Right atrium auricular region (tissue), 2 donors: ENCODE measurements at places on chromosomes 3 and 15.

DNA sequence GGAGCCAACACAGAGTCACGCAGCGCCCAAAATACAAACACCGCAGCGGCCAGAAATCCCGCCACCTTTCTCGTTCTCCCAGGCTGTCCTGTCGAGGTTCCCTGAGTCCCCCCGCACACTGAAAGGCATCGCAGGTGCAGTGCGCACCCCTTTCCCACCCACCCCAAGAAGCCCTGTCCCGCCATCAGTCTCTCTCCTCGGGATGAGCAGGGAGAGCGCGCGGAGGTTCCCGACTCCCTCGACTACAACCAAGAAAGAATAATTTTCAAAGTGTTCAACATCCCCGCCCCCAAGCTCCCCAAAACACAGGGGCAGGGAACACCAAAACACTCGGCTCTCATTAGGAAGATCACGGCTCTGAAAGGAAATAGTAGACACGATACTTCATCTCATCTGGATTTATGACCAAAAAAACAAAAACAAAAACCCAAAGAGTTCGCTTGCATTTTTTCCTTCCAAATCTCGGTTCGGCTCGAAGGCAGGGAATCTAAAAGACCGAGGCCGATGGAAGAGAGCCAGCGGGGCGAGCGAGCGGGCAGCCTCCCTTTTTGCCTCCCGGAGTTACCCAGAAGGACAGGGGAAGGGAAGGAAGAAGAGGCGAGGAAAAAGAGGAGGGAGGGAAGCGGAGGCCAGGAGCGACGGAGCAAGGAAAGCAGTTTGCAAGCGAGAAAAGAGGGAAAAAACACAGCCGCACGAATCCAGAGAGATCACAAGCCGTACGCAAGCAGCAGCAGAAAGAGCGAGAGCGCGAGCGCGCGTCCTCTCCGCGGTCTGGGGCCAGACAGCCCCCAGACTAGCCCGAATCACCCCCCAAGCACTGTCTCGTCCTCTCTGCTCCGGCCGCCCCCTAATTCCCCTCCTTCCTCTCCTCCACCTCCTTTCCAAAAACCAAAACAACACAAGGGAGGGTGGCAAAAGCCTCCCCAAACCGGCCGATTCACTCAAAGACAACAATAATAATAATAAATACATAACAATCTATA is 808 bp downstream of the BCL6 start:
- no peak for DNase-seq

GRCh38 chr3:63279005-63279841 is 1.1 kb downstream of the SYNPR start:
- no peak for DNase-seq

DNA sequence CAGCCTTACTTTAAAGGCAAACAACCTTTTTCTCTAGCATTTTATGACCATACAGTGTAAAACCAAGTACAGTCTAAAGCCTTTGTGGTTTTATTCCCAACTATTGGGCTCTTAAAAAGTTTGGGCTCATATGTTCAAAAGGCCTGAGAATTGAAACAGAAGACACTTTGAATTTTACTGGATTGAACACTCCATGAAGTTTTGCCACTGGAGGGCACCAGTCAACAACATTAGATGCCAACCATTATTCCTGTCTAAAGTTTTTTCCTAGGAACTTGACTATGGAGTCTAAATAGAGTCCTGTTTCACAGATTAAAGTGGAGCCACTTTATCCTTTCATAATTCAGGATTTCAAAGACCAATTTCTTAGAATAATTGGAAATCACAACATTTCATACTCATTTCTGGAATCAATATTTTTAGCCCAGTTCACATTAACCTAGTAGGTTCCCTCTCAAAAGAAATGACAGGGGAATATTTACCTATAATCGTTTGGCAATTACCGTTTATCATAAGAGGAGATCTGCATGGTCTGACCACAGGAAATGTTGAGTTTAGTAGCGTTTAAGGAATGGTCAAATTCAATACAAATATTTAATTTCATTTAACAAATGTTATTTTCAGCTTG is 244.1 kb upstream of the PDZRN3 start:
- DNase-seq, result no peak

DNA sequence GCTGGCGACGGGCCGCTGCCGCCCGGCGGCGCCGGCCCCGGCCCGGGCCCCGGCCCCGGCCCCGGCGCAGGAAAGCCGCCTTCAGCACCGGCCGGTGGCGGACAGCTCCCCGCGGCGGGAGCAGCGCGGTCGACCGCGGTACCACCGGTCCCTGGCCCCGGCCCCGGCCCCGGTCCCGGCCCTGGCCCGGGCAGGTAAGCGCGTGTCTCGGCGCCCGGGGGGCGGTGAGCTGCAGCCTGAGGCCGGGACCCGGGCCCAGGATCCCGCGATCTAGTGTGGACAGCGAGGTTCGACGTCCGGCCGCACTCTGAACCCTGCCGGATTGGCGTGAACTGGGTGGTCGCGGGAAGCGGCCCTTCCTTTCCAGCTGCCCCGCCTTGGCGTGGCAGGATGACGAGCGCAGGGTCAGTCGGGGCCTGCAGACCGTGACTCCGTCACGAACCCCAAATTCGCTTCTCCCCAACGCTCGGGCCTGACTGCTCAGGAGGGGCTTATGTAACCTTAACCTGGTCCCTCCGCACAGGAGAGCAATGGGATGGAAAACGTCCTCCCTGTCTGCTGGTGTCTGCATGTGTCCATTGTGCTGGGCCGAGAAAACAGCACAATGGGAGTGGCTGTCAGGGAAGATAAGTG is 472 bp downstream of the BSN start:
- no peak for DNase-seq

DNA sequence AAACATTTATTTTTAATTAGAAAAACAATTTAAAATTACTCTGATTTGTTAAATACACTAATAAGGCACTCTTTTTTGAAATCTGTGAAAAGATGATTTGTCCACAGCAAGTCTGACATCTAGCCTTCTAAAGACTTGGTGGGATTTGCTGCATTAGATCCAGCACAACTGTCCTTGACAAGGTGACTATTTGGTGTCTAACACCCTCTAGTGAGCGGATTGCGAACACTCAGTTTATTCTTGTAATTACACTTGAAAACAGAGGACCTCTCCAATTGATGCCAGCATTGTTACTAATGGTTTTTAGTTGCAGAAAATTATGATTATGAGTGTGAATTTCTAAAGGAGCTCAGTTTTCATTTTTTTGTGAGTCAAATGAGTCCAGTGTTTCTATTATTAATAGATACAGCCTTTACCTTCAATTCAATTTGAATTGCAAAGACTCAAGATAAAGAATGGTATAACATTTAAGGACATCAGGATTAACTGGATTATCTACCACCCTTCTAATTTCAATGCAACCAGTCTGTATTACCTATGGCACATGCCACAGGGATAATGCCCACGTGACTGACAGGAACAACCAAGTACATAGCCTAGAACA is 29.7 kb upstream of the STRIT1 start:
- no peak for DNase-seq

- no peak for DNase-seq
These were observed 99.2 kb upstream of the C3orf80 start for GRCh38 chr3:160126051-160126450.

DNA sequence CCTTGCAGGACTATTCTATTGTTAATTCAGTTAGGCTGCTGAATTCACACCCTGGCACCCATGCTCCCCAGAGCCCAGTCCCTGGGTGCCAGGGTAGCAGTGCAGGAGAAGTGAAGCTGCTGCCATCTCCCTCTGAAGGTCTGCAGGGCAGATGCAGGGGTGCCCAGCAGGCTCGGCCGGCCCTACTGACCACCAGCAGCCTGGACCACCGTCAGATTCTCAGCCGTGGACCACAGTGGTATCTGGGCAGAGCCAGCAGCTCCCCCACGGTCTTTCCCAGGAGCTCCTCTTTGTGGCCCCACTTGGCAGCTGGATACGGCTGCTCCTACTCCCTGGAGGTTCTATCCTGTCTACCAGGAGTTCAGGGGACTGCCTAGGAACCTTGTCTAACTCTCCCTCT is 46.8 kb downstream of the ALDH1L1 start:
- DNase-seq, result no peak

DNA sequence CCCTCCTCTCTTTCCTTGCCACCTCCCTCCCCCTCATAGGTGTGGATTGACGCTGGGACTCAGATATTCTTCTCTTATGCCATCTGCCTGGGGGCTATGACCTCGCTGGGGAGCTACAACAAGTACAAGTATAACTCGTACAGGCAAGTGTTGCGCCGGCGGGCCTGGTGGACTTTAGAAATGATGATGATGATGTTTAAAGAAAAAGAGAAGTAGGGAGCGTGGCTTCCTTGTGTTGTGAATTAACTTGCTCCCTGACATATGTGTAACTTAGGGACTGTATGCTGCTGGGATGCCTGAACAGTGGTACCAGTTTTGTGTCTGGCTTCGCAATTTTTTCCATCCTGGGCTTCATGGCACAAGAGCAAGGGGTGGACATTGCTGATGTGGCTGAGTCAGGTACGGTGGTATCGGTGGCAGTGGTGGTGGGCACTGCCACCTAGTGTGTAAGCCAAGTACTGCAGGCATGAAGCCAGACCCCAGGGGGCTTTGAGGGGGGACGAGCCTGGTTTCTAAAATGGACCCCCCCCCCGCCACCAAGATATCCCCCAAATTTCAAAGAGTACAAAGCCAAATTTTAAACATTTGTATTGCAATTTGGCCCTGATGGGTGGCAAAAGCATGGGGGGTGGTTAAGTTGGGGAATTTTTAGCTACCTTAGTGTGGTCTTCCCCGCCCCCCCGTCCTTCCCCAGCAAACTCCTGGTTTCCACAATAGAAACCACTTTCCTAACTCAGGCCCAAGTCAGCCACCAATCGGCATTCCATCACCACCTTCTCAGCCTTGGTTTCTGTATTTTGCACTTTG is 65.6 kb downstream of the SLC6A6 start:
- no peak for DNase-seq

DNA sequence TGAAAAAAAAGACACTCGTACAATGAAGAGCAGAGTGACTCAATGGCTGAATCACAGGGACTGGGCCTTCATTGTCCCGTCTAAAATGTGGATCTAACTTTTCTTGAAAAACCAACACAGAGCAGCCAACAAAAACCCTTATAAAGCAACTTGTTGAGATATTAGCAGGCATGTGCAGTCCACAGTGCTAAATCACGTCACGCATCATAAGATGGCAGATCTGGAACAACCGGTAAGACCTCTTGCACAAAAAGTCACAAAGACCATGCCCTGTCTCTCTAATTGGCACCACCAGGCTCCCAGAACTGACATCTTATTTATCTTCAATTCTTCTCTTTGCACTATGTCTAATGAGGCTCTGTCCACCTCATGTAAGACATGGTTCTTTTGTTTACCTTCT is 177.0 kb downstream of the MAGI1 start:
- no peak for DNase-seq

- no peak for DNase-seq
These were observed 77.9 kb downstream of the ISG20 start for GRCh38 chr15:88716543-88717381.

GRCh38 chr3:61111825-61112224 is 139.4 kb downstream of the FHIT start:
- no peak for DNase-seq

- DNase-seq, result no peak
These were observed at the start of gene DNAH1 for GRCh38 chr3:52315977-52316764. TSS of gene DNAH1 (plus strand) at chr3:52316319. CDS start at chr3:52322443, 6,124 bp downstream.

- no peak for DNase-seq
These were observed 50.5 kb upstream of the LRRFIP2 start for GRCh38 chr3:37224879-37225278.

DNA sequence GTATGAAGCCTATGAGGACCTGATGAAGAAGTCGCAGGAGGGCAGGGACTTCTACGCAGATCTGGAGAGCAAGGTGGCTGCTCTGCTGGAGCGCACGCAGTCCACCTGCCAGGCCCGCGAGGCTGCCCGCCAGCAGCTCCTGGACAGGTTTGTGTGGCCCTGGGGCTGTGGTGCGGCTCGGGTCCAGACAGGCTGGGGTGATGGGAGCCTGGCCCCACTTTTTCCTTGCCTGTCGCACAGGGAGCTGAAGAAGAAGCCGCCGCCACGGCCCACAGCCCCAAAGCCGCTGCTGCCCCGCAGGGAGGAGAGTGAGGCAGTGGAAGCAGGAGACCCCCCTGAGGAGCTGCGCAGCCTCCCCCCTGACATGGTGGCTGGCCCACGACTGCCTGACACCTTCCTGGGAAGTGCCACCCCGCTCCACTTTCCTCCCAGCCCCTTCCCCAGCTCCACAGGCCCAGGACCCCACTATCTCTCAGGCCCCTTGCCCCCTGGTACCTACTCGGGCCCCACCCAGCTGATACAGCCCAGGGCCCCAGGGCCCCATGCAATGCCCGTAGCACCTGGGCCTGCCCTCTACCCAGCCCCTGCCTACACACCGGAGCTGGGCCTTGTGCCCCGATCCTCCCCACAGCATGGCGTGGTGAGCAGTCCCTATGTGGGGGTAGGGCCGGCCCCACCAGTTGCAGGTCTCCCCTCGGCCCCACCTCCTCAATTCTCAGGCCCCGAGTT is 29.0 kb downstream of the PTPN23 start:
- DNase-seq, result no peak

GRCh38 chr15:56929933-56930332 is 11.5 kb downstream of the TCF12 start:
- no peak for DNase-seq

- peak; percentile 60 for DNase-seq
These were observed 844 bp upstream of the PFN2 start for GRCh38 chr3:149971403-149972075.

- no peak for DNase-seq
These were observed 49.5 kb upstream of the SLC9A9 start for GRCh38 chr3:143897576-143898295.

- DNase-seq, result no peak
These were observed 35.9 kb downstream of the SLC6A6 start for GRCh38 chr3:14438262-14438661.

DNA sequence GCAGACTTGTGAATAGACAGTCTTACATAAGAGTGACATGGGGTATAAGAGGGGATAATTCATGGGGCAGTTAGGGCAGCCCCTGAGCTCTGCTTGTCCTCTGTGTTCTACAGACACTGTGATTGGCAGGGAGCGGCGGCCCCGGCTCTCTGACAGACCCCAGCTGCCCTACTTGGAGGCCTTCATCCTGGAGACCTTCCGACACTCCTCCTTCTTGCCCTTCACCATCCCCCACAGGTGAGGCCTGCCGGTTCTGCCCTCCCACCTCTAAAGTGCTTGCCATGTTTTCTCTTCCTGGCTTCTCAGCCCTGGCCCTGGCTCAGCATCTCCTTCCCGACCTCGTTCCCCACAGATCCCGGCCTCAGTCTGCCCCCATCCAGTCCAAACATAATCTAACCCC is 3.4 kb downstream of the CYP1A2 start:
- DNase-seq, result no peak

- DNase-seq, result no peak
These were observed 54.0 kb upstream of the GCNT3 start for GRCh38 chr15:59557581-59557980.
